Fibroblast of lung (primary cell): ENCODE measurements at places on chromosomes 11 and 22.

- no peak overlapping the region for H3K27ac ChIP-seq
- no peaks in the 10 kb centered on the region for H3K4me1 ChIP-seq
- H3K36me3 ChIP-seq, result no peaks in the 10 kb centered on the region
- H3K4me3 ChIP-seq, result no peak overlapping the region
Observed at GRCh38 chr22:49240472-49240871, 587.2 kb downstream of the BRD1 start.

DNA sequence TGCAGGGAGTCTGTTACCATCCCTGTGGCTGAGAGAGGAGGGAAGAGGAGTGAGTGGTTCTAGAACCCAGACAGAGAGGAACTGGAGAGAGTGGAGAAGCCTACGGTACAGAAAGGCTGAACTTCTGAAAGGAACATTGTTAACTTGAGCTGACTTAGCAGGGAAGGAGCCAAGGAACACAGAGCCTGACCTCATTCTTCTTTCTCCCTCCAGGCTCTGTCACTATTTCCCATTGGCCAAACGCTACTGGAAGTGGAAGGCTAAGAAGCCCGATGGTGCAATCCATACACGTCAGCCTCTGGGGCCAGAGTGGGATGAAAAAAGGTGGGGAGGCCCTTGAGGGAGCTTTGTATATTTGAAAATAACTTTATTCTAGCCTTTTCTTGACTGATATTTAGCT lies 16.5 kb upstream of the WT1 start:
- H3K4me3 ChIP-seq, result no peak overlapping the region
- H3K36me3 ChIP-seq, result no peaks in the 10 kb centered on the region
- no peak for DNase-seq
- H3K4me1 ChIP-seq, result no peaks in the 10 kb centered on the region

DNA sequence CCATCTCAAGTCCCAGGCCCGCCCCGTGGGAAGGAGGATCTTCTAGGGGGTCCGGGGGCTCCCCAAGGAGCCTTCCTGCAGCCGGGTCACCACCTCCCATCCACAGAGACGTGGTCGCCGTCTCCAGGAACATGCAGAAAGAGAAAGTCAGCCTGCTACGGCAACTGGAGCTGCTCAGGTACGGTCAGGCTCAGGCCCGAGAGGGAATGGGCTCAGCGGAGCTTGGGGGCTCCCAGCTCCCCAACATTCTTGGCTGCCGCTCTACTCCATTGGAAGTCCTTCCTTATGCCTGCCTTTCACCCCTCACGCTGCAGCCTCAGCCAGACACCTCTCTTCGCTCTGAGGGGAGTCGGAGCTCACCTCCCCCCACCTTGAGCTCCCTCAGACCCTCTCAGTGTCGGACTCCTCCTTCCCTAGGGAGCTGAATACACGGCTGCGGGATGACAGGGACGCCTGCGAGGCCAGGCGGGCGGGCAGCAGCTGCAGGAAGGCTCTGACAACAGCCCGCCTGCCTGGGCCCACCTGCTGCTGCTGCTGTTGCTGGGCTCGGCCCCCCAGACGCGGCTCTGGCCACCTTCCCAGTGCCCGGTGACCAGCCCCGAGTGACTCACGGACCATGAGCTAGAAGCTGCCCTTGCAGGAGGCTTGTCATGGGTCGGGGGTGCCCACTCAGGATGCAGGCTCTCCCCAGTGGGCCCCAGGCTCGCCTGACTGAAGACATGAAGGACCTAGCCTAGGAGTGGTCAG lies 1.5 kb upstream of the CD151 start:
- no peak overlapping the region for H3K27ac ChIP-seq
- DNase-seq, result peak; percentile 46
- H3K4me3 ChIP-seq, result no peak overlapping the region

DNA sequence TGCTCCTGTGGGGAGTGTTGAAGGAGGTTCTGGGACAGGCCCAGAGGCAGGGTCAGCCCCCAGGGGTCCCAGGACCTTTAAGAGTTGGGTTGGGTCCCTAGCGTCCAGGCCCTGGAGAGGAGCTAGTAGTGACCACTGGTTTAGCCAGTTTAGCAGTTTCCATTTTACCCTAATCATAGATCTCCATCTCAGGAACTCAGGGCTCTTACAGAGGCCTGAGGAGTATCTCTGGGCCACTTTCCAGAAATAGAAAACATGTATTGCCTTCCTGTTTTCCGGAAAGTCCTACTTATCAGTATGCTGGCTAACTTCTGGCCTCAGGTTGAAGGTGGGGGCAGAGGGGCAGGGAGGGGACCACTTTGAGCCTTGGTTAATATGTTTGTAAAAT lies 13.5 kb downstream of the NCF4 start:
- peaks cover 3% of the 10 kb centered on the region for H3K27me3 ChIP-seq
- H3K36me3 ChIP-seq, result no peaks in the 10 kb centered on the region
- no peak overlapping the region for H3K27ac ChIP-seq
- DNase-seq, result no peak

GRCh38 chr11:66466225-66467033 lies at the start of gene PELI3:
Gene PELI3, plus strand, starts transcription at chr11:66466905. Its CDS starts 1,224 bp downstream, at chr11:66468129.
- peak within 1 kb of the TSS; percentile 65 for H3K4me3 ChIP-seq
- H3K27ac ChIP-seq, result peak within 1 kb of the TSS; percentile 59
- peaks cover 7% of the 10 kb centered on the region for H3K4me1 ChIP-seq

- no peak overlapping the region for H3K4me3 ChIP-seq
- peak overlapping the region; percentile 67 for H3K27ac ChIP-seq
- no peaks in the 10 kb centered on the region for H3K27me3 ChIP-seq
- H3K4me1 ChIP-seq, result peaks cover 28% of the 10 kb centered on the region
- no peak for DNase-seq
Observed at GRCh38 chr11:62430425-62430824, 11.6 kb downstream of the SCGB1A1 start.

DNA sequence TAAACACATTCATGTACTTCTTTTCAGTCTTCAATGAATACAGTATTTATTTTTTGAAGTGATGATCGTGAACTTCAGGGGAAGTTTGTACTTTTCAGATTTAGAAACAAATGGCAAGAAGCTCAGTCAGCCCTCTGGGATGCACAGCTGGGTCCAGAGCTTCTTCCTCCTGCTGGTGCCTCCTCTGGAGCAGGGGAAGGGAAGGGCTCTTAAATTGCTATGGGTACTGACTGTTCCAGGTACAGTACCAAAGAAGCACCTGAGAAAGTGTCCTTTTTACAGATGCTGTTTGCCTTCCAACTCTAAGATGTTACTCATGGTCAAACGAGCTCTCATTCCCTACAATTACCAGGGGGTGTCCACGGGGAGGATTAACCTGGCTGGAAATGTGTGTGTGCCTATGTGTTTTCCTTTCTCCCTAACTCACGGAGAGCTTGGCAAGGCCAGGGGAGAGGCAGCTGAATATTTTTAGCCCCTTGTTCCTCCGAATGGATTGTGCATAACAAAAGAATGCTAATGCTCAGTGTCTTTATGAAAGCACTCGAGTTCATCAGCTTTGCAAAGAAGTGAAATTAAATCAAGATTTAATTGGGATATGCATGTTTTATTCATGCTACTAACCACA lies 313.7 kb upstream of the CADM1 start:
- DNase-seq, result no peak
- H3K27me3 ChIP-seq, result no peaks in the 10 kb centered on the region
- H3K36me3 ChIP-seq, result no peaks in the 10 kb centered on the region
- H3K4me3 ChIP-seq, result no peak overlapping the region
- H3K27ac ChIP-seq, result no peak overlapping the region

- no peak overlapping the region for H3K27ac ChIP-seq
- no peak overlapping the region for H3K4me3 ChIP-seq
- H3K4me1 ChIP-seq, result no peaks in the 10 kb centered on the region
- no peak for DNase-seq
Observed at GRCh38 chr22:26783885-26784284, 126.5 kb downstream of the MIAT start.

GRCh38 chr11:96065379-96065778 lies 141.5 kb upstream of the MTMR2 start:
- H3K27ac ChIP-seq, result no peak overlapping the region
- peaks cover 2% of the 10 kb centered on the region for H3K4me1 ChIP-seq
- DNase-seq, result peak; percentile 29
- H3K4me3 ChIP-seq, result no peak overlapping the region

DNA sequence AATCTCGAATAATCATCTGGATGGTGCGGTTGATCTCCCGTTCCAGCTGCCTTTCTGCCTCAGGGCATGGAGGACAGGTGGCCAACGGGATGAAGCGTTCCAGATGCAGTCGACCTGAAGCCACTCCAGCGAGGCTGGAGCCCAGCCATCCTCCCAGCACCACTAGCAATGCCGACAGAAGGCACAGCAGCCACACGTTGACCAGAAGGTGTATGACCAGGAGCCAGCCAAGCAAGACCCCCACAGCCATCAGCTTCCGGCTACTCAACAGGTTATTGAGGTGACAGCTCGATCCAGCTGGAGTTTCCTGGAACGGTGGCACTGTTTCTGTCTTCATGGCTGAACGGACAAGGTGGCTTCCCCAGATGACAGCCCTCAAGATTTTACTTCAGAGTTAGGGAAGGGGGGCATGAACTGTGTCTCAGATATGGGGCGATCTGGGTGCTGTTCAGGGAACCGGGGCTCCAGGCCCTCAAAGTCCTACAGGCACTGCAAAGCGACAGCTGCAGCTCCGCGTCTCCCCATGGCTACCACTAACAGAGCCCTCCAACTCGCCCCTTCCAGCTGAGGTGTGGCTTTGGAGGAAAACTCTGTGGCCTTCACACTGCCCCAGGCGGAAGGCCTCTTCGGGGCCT lies 559 bp downstream of the SNX19 start:
- peaks cover 18% of the 10 kb centered on the region for H3K36me3 ChIP-seq
- H3K27ac ChIP-seq, result peak overlapping the region; percentile 92
- DNase-seq, result no peak
- H3K27me3 ChIP-seq, result no peaks in the 10 kb centered on the region
- peak overlapping the region; percentile 86 for H3K4me3 ChIP-seq

GRCh38 chr11:56624661-56625110 lies 10.0 kb upstream of the OR5M1 start:
- no peaks in the 10 kb centered on the region for H3K4me1 ChIP-seq
- peak; percentile 4 for DNase-seq
- H3K27ac ChIP-seq, result no peak overlapping the region
- H3K27me3 ChIP-seq, result no peaks in the 10 kb centered on the region

GRCh38 chr11:128904656-128905344 lies 13.6 kb downstream of the KCNJ5 start:
- H3K36me3 ChIP-seq, result no peaks in the 10 kb centered on the region
- peak; percentile 68 for DNase-seq
- peaks cover 31% of the 10 kb centered on the region for H3K4me1 ChIP-seq
- H3K27me3 ChIP-seq, result no peaks in the 10 kb centered on the region

- H3K4me1 ChIP-seq, result no peaks in the 10 kb centered on the region
- no peak overlapping the region for H3K4me3 ChIP-seq
- peaks cover 2% of the 10 kb centered on the region for H3K27me3 ChIP-seq
- H3K27ac ChIP-seq, result no peak overlapping the region
Observed at GRCh38 chr22:18115906-18116371, 5.3 kb downstream of the TUBA8 start.

- no peak overlapping the region for H3K4me3 ChIP-seq
- no peaks in the 10 kb centered on the region for H3K36me3 ChIP-seq
- no peak for DNase-seq
- no peak overlapping the region for H3K27ac ChIP-seq
Observed at GRCh38 chr22:47194476-47195155, 432.2 kb downstream of the TBC1D22A start.

DNA sequence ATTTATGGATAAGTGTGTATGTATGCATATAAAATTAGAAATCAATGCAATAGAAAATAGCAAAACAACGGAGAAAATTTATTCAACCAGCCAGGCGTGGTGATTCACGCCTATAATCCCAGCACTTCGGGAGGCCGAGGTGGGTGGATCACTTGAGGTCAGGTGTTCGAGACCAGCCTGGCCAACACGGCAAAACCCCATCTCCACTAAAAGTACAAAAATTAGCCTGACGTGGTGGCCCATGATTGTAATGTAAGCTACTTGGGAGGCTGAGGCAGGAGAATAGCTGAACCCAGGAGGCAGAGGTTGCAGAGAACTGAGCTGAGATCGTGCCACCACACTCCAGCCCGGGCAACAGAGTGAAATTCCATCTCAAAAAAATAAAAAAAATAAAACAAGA lies 5.5 kb downstream of the KRTAP5-6 start:
- H3K27ac ChIP-seq, result no peak overlapping the region
- no peaks in the 10 kb centered on the region for H3K4me1 ChIP-seq
- no peak overlapping the region for H3K4me3 ChIP-seq

- no peaks in the 10 kb centered on the region for H3K27me3 ChIP-seq
- H3K27ac ChIP-seq, result no peak overlapping the region
- H3K4me3 ChIP-seq, result no peak overlapping the region
- peaks cover 36% of the 10 kb centered on the region for H3K4me1 ChIP-seq
- peak; percentile 30 for DNase-seq
Observed at GRCh38 chr22:24141586-24141985, 39.7 kb upstream of the SUSD2 start.

GRCh38 chr11:104096900-104097299 lies 60.5 kb downstream of the DDI1 start:
- H3K36me3 ChIP-seq, result no peaks in the 10 kb centered on the region
- no peak for DNase-seq
- H3K4me1 ChIP-seq, result no peaks in the 10 kb centered on the region
- no peak overlapping the region for H3K4me3 ChIP-seq
- H3K27me3 ChIP-seq, result no peaks in the 10 kb centered on the region
- H3K27ac ChIP-seq, result no peak overlapping the region

GRCh38 chr11:74786574-74786973 lies 37.9 kb downstream of the RNF169 start:
- H3K27ac ChIP-seq, result no peak overlapping the region
- no peaks in the 10 kb centered on the region for H3K27me3 ChIP-seq
- H3K36me3 ChIP-seq, result peaks cover 11% of the 10 kb centered on the region
- no peak overlapping the region for H3K4me3 ChIP-seq
- H3K4me1 ChIP-seq, result peaks cover 7% of the 10 kb centered on the region
- no peak for DNase-seq

DNA sequence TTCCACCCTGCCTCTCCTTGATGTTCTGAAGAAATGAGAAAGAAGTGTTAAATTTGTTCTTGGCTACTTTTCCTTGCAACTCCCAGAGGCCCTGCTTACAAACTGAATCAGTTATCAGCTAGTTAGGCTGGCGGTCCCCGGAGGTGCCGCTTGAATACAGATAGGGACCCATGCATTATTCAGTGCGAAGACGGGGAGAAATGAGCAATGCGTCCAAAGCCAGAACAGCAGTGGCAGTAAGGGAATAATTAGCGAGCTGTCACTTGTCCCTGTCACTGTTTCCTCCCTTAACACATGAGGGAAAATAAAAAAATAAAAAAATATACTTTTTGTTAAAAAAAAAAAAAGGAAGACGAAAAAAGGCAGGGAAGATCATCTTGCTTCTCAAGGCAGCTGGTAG lies 528.1 kb downstream of the MN1 start:
- no peaks in the 10 kb centered on the region for H3K4me1 ChIP-seq
- DNase-seq, result no peak
- no peaks in the 10 kb centered on the region for H3K36me3 ChIP-seq
- no peak overlapping the region for H3K27ac ChIP-seq
- no peak overlapping the region for H3K4me3 ChIP-seq
- H3K27me3 ChIP-seq, result peaks cover 7% of the 10 kb centered on the region

DNA sequence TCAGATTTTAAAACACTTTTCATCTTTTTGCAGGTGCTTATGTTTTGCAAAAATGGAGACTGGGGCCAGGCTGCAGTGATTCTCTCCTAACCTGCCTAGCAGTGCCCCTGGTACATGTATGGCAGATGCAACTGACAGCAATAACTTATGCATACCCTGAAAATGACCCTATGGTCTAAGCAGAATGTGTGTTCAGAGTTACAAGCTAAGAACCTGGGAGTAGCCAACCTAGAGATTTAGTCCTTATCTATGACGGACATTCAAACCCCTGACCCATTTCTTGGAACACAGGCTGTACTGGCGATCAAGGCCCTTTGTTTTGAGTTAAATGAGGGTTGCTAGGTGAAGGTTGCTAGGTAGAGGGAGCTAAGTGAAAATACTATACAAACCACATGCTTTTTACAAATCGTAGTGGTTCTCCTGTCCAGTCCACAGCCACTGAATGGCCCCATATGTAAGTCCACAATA lies 184.9 kb upstream of the SESN3 start:
- no peak overlapping the region for H3K4me3 ChIP-seq
